Natural killer cell (primary cell): ENCODE measurements at places on chromosomes 4 and X. TPM values are rescaled to one million over a fixed set of nuclear protein-coding genes. Genes with fewer than 3 reads are reported as not detected.

The GDPD2 gene
- total RNA-seq: not detected

DNA sequence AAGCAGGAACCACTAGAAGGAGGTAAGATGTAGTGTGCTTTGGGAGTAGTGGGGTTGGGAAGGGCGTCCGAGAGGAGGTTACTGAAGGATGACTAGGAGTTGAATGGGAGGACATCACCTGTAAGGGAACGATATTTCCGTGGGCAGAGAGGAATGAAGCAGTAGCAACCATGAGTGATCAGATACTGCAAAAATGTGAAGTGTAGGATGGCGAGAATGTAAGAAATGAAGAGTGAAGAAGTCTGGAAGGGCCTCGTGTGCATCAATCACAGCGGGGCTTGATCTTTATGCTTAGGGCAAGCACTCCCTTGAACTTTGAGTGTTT is 594 bp downstream of the MSMO1 start:
- no peak for DNase-seq

The CLCN5 gene
- total RNA-seq: 2.5 TPM

- DNase-seq: no peak
Measured at GRCh38 chrX:148389629-148390028, 110.8 kb upstream of the AFF2 start.

- DNase-seq: no peak
Measured at GRCh38 chrX:12149670-12150407, 11.6 kb downstream of the FRMPD4 start.

DNA sequence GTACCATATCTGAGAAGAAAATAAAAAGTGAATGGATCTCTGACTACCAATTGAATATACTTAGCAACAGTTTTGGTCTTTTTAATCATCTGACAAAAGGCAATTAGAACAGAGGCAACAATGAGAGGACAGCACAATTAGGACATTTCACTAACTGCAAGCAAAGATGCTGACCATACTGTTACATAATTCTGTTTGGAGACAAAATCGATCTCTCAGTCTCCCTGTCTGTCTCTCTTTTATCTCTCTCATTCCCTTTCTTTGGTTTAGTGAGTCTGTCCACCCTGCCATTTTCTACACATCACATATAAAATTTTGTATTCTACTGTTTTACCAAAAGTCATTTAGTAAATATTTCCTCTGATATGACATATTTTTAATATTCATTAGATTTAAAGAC is 2.2 kb upstream of the AFM start:
- DNase-seq: no peak

DNA sequence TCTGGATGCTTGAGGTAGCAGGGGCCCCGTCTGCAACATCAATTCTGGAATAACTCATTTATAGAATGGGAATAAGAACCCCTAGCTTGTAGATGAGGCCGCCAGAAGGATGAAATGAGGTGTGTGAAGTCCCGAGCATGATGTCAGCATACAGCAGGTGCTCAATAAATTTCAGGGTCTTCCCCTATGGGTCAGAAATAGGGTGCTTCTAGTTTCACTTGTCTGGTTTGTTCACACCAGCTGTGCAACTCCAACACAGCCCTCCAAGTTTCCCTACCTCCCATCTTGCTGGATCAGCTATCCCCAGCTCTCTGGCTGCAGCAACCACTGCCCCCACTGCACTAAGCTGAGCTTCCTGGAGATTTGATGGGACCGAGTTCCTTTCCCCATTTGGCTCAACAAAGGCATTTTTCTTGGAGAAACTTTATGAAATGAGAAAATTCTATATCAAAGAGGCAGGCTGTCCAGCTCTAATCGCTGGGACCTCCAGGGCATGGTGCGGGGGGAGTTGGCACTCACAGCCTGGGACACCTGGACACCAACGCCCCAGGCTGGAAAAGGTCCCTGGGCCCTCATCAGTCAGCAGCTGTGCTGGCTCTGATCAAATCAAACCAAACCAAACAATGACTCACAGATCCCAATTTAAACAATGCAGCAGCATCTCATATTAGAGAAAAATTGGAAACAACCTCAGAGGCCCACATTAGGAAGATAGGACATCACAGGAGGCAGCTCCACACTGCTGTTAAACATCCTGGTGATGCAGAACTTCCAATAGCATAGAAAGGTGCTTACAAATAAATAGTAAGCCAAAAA is 13.3 kb downstream of the SLC2A9 start:
- DNase-seq: no peak

DNA sequence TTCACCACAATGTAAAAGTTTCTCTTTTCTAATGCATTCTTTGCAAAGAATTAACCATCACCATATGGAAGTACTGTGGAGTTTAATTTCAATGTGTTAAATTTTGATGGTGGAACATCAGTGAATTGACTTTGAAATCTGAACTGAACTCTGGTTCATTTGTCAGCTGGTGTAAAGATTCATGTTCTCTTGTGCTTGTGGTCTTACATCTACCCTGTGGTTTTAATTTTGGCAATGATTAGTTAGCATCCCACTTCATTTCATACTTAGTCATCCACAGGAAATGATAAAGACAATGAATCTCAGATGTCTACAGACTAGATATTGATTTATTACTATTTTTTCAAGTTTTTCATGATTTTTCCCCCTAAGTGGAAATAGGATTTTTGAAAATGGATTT is 77.8 kb downstream of the GRID2 start:
- no peak for DNase-seq

The CENPVL3 gene
- total RNA-seq: not detected

The SYN1 gene
- not detected for total RNA-seq

DNA sequence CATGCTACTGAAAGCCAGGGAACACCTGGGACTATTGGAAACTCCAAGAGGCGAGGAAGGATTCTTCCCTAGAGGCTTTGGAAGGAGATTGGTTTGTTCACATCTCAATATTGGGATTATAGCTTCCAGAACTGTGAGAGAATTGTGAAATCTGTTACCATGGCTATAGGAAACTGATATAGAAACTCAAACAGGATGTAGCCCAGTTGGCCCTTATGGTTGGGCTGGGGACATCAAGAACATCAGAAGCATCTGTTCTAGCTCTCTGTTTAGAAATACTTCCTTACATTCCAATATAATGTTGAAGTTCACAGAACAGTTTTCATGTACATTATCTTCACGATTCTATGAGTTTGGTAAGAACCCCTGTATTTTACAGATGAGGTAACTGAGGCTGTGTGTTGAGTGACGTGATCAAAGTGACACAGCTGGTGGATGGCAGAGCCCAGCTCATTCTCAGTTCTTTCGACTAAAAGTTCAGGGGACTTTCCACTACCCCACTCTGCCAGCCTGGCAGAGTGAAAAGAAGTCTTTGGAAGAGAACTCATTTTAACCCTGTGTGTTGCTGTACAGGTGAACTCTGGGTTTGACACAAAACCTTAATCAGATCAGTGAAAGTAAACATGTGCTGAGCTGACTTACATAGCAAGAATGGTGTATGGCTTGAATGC is 183.0 kb downstream of the GBA3 start:
- DNase-seq: no peak

DNA sequence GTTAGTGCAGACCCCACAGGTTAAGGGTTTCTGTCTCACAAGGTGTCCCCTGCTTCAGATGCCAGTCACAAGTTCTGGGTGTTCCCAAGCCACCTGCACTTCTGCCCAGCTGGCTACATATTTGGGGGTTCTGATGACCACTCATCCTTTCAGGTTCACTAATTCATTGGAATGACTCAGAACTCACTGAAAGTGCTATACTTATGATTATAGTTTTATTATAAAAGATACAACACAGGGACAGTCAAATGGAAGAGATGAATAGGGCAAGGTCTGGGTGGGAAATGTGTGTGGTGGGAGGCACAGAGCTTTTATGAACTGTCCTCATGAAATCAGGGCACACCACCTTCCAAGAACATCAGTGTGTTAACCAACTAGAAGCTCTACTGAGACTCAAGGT is 97.7 kb upstream of the CASK start:
- DNase-seq: no peak

- DNase-seq: peak; percentile 81
Measured at GRCh38 chrX:78321809-78322208, 5.6 kb downstream of the CYSLTR1 start.

GRCh38 chrX:18448416-18448815 is 23.0 kb downstream of the CDKL5 start:
- DNase-seq: no peak

DNA sequence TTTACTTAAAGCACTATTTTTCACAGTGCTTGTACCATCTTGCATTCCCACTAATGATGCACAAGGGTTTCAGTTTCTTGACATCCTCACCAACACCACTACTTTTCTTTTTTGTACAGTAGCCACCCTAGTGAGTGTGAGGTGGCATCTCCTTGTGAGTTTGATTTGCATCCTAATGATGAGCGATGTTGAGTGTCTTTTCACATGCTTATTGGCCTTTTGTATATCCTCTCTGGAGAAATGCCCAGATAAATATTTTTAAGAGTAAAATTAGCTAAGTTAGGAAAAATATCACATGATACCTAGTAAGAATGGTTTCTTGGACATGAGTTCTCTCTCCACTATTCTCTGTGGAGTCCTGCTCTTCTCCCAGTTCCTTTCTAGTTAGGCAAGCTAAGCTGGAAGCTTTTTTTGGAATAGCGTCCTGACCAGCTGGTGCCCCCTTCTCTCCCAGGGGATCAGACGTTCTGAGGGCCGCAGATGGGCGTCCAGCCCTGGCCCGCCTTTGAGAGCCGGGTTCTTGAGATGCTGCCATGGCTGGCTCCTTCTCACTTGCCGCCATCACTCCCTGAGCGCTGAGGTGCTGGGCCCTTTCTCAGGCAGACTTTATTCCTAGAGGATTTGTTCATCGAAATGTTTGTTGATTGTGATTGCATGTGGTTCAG is 132.1 kb downstream of the ARHGAP10 start:
- DNase-seq: no peak

- DNase-seq: no peak
Measured at GRCh38 chr4:83716874-83717273, 181.0 kb downstream of the GPAT3 start.

The HPSE gene
- total RNA-seq: 2.6 TPM

- DNase-seq: no peak
Measured at GRCh38 chr4:116953947-116954346, 131.4 kb downstream of the TRAM1L1 start.

DNA sequence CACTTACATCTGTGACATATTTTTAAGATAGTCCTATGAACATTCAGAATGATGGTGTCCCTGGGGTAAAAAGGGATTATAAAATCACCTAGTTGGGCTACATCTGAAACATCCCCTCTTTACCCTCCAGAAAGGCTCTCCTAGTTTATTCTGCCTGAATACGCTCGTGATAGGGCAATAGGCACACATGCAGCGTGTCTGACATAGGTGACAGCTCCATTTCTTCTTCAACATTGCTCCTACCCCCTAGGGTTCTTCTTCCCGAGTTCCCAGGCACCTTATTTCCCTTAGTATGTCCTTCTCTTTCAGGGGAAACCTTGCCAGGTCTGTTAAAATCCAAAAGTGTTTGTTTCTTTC is 27.1 kb upstream of the CFAP299 start:
- DNase-seq: no peak

The HTN3 gene
- total RNA-seq: not detected

GRCh38 chr4:117224256-117224655 is 138.9 kb upstream of the TRAM1L1 start:
- no peak for DNase-seq
